ENCODE measurements at places on chromosomes 2 and 18.
A peak's percentile ranks its signal among the peaks of the same experiment; 100 is the strongest.

GRCh38 chr2:149664896-149665295 lies 77.3 kb upstream of the MMADHC start:
- no peak for DNase-seq

DNA sequence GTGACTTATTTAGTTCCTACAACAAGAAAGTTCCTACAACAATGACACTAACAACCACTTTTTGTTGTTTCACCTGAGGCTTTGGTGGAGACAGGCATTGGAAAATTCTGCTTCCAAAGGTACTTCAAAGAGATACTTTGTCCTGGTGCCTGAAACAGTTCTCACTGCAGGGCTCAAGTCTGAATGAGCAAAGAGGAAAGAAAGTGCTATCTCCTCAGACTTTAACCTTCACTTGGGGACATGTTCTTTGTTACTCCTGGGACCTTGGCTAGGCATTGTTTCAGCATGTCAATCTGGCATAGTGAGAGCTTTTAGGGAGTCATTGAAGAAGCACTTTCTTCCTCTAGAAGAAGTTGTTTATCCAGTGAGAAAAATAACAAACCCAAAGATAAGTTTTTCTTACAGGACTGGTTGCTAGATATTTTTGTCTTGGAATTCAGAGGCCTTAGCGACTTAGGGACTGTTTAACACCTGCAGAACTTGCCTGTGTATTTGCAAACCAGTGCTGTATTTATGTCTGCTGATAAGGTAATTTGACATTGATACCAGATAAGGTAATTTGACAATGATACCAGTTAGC lies 12.2 kb downstream of the MDH1 start:
- DNase-seq = no peak

GRCh38 chr2:98343285-98343684 lies 3.0 kb upstream of the CNGA3 start:
- no peak for DNase-seq

- no peak for DNase-seq
Observed at GRCh38 chr2:37060446-37060845, 23.7 kb downstream of the HEATR5B start.

GRCh38 chr2:33108483-33109443 lies 162.0 kb downstream of the LTBP1 start:
- peak; percentile 70 for DNase-seq

DNA sequence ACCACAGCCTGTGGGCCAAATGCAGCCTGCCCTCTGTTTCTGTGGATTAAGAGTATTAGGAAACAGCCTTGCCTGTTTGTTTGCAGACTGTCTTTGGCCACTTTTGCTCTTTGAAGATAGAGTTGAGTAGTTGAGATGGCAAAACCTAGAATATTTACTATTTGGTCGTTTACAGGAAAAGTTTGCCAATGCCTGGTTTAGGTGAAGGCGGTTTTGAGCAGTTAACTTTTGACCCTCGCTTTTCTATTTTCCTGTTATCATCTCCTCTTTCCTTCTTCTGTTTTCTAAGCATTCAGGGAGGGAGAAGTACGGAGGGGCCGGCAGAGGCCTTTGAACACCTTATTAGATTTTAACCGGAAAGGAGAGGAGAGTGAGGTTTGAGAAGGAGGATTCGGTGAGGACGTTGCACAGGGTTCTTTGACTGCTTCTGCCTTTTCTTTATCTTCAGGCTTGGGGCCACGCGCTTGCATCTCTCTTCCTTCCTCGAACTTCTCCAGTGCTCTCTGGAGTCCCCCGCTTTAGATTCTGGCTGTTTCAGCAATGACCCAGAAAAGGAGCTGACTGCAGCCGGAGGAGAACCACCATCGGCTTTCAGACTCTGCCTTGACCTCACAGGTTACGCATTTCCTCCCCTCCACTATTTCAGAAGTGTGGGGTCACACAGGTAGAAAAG lies 39.2 kb downstream of the IL1R2 start:
- no peak for DNase-seq

DNA sequence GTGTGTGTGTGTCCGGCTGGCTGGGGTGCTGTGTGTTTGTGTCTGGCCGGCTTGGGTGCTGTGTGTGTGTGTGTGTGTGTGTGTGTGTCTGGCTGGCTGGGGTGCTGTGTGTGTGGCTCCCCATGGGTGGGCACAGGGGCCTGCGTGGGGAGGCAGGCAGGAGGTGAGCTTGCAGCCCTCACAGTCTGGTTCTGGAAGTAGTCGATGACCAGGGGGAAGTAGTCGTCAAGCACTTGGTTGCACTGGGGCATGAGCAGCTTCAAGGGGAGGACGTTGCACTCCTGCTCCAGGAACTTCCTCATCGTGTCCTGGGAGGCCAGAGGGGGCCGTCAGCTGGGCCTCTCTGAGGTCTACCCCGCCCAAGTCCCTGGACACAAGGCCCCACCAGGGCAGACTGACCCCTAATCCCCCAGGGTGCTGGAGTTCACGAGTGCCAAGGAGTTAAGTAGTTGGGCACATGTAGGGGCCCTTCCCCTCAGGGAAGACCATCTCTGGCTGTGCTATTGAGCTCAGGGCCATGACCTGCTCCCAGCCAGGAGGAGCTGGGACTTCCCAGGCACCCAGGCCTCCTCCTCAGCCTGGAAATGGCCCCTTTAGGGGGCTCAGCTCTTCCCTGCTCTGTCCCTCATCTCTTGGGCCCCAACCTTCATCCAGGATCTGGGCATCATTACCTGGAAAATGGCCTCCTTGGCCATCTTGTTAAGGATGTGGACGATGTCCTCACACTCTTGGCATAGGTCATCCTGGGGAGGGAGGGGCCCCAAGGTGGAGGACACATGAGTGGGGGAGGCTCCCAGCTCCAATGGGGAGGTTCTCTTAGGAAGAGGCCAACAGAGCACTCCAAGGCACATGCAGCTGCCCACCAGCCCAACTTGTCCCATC lies 1.3 kb downstream of the SFTPB start:
- DNase-seq = no peak

GRCh38 chr18:58977801-58978200 lies 113.1 kb downstream of the ZNF532 start:
- DNase-seq = no peak

DNA sequence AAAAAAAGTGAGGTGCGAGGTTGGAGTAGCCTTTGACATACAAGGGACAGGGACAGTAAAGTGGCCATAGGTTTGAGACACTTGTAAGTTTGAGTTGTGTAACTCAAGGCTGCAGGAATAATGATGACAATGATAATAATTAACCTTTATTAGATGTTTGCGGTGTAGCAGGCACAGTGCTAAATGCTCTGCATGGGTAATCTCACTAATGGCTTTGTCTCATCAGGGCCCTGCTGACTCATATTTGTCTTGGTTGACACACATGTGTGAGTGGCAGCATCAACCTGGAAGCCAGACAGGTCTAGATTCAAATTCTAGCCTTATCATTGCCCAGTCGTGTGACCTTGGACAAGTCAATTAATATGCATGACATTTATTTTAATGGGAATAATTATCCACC lies 126.2 kb downstream of the FSHR start:
- no peak for DNase-seq

GRCh38 chr2:8389431-8390108 lies 292.3 kb upstream of the ID2 start:
- peak; percentile 55 for DNase-seq

DNA sequence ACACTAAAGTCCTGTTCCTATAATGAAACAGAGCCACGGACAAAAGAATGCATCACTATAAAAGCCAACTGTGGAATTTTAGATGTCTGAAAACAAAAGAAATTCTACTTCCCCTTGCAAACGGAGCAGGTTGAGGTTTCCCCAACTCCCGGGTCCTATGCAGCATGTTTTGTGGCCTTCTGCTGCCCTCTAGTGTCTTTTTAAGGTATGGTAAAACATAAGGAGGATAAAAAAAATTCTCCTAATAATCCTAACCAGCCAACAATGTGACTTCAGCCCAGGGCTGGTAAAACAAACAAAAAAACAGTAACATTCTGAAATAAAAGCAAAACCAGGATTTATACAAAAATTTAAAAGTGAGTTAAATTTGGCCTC lies 539.5 kb downstream of the NRXN1 start:
- peak; percentile 51 for DNase-seq

DNA sequence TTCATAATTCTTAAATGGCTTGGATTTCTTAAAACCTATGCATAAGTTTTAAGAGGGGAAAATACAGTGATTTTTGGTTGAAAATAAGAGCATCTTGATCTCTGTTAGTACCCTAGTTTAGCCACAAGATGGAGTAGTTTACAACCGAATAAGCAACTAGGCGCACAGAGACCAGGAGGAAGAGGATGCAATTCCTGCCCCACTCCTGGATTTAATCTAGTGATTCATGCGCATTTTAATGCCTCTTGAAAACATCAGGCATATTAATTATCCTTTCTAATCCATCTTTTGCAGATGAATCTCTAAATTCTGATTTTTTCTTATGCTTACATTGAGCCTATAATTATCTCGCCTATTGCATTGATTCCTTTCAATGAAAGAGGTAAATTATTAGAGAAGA lies 76.7 kb downstream of the MRPS9 start:
- peak; percentile 85 for DNase-seq

DNA sequence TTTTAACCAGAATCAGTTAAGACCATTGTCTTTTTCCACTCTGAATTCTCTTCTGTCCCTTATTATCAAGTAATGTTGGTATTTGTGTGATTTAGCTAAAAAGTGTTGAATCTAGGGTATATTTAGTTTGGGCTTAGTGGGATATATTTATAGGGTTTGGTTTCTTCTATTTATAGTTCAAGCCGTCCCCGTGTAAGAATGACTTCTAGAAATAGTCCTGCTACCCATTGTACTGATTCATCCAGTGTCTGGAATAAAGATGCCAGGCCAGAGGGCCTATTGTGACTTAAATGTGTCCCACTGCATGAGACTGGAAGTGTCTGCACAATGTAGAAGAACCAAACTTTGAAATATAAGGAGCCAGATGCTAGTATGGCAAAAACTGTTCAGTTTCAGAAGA lies 364.8 kb downstream of the TNS1 start:
- no peak for DNase-seq

- DNase-seq = no peak
Observed at GRCh38 chr2:41717839-41718238, 330.0 kb upstream of the PKDCC start.

GRCh38 chr2:239144713-239144999 lies 256.2 kb downstream of the HDAC4 start:
- no peak for DNase-seq

- no peak for DNase-seq
Observed at GRCh38 chr2:28640260-28640907, 111.2 kb upstream of the PPP1CB start.

DNA sequence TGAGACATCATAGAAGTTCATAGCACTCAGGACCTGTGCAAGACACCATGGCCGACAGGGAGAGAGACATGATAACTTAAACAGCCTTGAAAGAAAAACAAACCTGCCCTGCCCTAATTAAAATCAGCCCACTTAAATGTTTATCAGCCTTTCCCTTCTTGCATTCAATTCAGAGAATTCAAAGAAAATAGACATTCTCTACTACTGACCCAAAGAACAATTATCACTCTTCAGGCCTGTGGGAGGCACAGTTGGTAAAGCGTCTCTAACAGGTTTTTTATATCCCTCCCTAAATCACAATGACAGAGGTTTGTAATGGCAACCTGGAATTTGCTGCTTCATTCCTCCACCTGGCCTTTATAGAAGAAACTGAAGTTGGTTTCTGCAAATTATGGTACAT lies 1.7 kb downstream of the CDK15 start:
- no peak for DNase-seq

GRCh38 chr2:136334967-136335366 lies 217.0 kb upstream of the CXCR4 start:
- DNase-seq = no peak

- no peak for DNase-seq
Observed at GRCh38 chr2:127014224-127014623, 92.7 kb downstream of the BIN1 start.

- DNase-seq = peak; percentile 94
Observed at GRCh38 chr2:133434959-133435668, 133.1 kb downstream of the NCKAP5 start.

- no peak for DNase-seq
Observed at GRCh38 chr2:63539416-63540162, 48.7 kb downstream of the WDPCP start.

DNA sequence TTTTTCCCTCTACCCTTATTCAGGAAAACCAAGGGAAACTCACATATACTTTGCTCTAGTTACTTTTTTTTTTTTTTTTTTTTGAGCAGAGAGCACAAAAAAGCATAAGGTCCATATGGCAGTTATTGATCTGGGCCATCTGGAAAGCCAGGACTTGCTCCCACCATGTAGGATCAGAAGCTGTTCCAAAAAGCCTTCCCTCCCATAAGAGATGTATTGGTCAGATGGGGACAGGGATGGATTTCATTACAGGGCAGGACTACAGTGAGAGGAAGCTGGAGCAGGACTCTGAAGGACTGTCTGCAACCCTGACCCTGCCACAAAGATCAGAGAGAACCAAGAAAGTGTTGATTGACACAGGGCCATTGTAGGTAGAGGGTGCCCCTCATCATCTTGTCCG lies 57.3 kb downstream of the NRP2 start:
- no peak for DNase-seq

GRCh38 chr2:28344756-28345373 lies 47.8 kb upstream of the FOSL2 start:
- no peak for DNase-seq

DNA sequence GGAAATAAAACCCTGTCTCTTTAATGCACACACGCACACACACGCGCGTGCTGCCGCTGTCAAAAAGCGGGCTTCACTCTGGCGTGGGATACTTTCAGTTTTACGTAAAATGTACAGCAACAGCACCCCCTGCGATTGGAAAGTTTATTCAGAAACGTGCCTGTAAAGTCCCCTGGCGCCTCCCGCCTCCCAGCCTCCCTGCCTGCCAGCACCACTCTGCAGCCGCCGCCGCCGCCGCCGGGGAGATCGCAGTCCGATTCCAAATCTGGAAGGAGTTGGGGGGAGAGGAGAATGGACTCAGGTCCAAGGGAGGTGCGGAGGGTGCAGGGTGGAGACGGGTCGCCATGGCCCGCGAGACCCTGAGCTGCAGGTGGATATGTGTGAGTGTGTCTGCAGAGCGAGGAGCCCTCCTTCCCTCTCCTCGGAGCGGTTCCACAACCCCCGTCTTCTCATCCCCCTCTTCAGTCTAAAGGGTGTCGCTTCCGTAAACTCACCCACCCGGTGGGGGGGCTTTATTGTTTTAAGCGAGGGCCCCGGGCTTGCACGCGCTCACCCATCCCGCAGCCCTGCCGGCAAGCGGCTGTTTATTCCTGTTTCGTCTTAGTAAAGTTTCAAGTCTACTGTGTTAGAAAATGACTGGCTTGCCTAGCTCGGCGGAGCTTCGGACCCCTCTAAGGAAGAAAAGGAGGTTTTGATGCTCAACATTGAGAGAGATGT lies 1.8 kb upstream of the BCL11A start:
- peak; percentile 40 for DNase-seq

Measured in A172 (cell line).